ENCODE measurements at places on chromosomes 11 and 22.

DNA sequence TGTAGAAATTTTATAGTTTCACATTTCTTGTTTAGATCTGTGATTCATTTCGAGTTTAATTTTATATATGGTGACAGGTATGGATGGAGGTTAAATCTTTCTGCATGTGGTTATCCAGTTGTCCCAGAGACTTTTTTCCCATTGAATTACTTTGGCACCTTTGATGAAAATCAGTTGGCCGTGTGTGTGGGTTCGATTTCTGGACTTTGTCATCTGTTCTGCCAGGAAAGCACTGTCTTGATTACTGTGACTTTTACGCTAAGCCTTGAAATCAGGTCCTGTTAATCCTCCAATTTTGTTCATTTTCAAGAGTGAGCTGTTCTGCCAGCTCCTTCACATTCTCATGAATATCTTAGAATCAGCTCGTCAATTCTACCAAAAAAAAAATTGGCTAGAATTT lies 107.4 kb downstream of the KCNQ1 start:
- no peak for DNase-seq

DNA sequence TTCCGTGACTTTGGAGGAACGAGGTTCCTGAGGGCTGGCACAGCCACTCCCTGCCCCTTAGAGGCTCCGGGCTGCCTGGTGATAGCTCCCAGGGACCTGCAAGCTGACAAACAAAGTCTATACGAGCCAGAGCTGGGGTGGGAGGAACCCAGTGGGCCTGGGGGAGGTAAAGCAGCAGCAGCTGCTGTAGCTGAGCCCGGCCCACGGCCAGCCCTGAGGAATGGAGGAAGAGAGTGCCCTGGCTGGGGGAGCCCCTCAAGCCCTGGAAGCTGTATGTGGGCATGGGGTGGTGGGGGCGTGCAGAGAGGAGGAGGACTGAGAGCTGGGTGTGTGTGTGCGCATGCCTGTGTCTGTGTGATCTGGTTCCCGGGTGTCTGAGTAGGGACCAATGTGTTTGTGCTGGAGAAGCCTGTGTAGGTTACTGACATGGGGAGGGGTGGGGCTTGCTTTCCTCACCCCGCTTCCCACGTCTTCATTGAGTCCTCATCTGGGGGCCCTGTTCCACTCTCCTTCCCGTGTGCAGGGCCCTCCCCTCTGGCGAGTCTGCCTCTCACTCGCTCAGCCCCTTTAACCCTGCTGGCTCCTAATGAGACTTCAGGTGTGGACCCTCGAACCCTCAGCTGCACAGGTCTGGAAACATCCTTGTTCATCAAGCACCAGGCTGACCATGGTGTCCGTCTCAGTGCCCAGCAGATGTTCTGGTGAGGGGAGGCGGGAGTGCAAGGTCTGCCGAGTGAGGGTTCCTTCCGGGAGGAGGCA lies 10.8 kb downstream of the ST3GAL4 start:
- DNase-seq: no peak

- DNase-seq: no peak
Measured at GRCh38 chr11:46680815-46681214, 19.6 kb downstream of the ARHGAP1 start.

DNA sequence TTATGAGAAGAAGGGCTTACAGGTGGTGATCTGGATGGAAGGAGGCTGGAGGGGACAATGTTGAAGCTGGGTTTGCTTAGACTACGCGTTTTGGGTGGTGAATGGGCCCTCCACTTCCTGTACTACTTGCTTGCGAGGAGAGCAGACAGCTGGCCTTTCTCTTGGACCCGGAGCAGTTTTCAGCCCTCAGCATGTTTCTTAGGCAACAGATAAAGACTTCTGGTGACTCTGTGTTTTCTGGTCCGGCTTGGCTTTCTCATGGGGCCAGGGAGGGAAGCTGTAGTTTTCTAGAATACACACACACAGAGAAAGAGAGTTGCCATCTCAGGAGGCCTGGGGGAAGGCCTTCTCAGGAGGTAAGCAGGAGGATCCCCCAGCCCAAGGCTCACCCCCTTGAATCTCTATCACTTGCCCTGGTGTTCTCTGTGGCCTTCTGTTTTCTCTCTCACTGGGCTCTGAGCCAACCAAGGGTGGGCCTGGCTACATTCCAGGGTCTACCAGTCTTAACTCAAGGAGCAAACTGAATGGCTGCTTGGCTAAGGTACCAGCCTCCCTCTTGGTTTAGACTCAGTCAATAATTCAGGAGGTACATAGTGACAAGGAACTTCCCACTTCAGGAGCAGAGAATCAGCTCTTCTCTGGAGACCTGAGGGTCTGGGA lies 2.4 kb downstream of the CCS start:
- DNase-seq: no peak

DNA sequence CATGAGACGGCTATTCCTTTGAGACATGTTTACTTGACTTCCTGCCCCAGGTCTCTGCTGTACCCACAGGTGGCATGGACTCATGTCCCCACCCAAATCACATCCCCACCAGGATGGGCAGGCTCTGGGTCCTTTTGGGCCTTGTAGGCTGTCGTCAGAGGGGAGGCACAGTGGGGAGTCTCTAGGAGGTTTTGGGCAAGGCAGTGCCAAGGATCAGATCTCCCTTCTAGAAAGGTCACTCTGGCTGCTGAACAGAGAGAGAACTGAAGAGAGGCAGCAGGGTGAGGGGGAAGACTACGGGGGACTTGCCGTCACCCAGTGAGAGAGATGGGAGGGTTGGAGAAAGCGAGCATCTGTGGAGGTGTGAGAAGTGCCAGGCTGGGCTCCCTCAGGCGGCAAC lies 4.6 kb upstream of the KCNQ1OT1 start:
- no peak for DNase-seq

DNA sequence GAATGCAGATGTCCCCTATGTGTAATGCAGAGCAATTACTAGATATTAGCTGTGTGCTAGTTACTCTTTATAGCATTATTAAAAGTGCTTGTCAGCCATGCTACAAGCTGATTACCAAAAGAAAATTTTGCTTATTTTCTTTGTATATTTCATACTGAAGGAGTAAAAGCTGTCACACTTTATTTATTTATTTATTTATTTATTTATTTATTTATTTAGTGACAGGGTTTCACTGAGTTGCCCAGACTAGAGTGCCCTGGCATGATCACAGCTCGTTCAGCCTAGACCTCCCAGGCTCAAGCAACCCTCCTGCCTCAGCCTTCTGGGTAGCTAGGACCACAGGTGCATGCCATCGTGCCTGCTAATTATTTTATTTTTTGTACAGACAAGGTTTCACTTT lies 4.3 kb upstream of the MTNR1B start:
- no peak for DNase-seq

Measured in stimulated activated CD4-positive, alpha-beta T cell treated with anti-CD3 and anti-CD28 coated beads, Interleukin-15, amount 100 ng/mL, for 48 hours (primary cell).